Activated CD8-positive, alpha-beta memory T cell treated with anti-CD3 and anti-CD28 coated beads, Interleukin-2, amount 10 ng/mL, durations not matched to agents 7 days and 5 days (primary cell): ENCODE measurements at places on chromosomes 13 and 19. TPM values are rescaled to one million over a fixed set of nuclear protein-coding genes. Genes with fewer than 3 reads are reported as not detected.

DNA sequence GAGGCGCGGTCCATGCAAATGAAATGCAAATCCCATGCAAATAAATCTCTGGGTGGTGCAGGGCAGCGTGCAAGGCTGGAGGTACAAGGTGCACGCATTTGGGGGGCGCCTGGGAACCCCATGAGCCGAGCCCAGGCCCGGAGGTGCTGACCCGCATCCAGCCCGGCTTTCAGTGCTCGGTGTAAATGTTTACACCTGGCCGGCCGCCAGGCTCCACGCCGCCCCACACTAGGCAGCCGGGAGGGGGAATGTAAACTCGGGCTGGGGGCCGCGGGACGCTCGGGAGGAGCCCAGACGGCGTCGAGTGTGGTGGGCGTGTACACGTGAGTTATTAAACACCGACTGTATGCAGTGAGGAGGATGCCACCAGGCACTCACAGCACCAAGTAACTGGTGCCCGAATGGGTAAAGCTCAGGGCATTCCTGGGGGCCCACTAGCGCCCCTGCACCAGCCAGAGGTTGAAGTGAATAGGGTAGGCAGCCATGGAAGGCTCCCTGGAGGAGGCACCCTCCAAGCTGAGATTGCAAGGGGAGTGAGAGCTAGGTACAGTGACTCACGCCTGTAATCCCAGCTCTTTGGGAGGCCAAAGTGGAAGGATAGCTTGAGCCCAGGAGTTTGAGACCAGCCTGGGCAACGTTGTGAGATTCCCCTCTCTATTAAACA lies 17.2 kb downstream of the FUT6 start:
- DNase-seq = no peak

GRCh38 chr19:10566658-10567410 lies 1.0 kb upstream of the KRI1 start:
- DNase-seq = peak; percentile 91

DNA sequence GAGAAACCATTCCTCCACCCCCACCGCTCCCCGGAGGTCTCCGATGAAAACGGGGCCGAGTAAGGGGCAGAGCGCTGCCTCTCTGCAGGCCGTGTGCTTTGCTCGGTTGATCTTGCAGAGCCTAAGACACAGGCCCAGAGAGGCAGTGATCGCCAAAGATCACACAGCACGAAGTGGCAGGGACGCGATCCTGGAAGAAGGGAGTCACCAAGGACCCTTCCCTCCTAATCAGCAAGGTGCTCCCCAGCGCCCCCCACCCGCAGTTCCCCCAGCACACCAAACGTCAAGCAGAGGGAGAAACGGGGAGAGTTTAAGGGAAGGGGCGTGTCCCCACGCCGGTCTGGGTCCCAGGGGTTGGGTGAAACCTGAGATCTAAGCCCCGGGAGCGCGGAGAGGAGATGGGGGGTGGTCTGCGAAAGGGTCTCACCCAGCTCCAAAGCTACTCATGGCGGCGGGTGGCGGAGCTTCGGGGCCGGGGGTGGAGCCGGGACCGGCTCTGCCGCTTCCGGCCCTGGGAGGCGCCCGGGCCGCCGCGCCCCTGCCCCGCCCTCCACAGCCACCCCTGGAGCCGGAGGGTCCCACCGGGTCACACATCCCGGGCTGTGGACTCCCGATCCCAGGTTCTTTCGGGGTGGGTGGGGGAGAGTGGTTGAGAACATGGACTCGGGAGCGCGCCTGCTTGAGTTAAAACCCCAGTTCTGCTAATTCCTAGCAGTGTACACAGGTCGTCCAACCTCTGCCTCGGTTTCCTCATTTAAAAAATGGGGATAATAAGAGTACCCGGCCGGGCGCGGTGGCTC lies at the start of gene EML2:
TSS of gene EML2 (minus strand) at position 468 of the 800 bp plus-strand sequence. CDS start at position 447, 21 bp downstream.
- DNase-seq = peak; percentile 80

DNA sequence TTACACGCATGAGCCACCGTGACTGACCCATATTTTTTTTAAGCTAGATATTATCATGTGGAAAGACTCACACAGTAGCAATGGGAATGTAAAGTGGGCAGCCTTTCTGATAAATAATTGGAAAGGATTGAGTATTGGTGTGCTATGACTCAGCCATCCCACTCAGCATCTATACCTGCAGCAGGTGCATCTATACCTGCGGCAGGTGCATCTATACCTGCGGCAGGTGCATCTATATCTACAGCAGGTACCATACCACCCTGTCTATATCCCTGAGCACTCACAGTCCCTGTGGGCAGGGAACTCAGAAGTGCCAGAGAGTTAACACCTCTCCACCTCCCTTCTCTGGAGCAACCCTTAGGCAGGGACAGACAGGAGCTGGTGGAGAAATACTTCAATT lies 5.2 kb upstream of the LRRC8E start:
- no peak for DNase-seq

GRCh38 chr19:39038098-39038497 lies 5.7 kb upstream of the FBXO27 start:
- DNase-seq = no peak

DNA sequence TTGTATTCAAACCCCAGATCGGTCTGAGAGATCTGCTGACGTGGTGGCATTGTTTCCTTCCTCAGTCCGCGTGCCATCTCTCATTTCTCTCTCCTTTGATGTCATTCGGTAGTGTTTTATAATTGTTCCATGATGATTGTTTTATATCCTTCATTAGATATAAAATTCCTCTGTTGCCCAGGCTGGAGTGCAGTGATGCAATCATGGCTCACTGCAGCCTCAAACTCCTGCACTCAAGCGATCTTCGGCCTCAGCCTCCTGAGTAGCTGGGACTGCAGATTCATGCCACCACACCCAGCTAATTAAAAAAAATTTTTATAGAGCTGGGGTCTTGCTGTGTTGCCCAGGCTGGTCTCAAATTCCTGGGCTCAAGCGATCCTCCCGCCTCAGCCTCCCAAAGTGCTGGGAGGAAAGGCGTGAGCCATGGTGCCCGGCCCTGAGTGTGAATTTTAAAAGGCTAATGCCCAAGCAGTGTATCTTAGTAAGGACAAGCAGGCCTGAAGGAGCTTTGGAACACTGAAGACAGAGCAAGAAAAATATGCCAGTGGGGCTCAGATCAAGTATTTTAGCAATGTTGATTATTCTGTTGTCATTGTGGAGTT lies 5.3 kb downstream of the ZNF57 start:
- no peak for DNase-seq

DNA sequence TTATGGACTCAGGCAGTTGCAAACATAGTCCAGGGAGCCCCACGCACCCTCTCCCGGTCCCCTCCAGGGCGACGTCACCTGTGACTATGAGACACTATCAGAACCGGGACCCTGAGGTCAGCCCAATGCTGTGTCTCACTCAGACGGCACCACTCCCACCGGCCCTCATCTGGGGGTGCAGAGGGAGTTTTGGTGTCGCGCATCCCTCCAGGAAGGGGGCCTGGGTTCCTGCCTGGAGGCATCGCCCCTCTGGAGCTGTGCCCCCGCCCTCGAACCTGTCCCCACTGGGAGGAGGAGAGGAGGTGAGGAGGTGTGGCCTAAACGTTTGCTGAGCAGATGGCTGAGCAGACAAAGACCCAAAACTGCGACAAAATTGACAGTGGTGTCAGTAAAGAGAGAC lies 51.2 kb downstream of the GADD45B start:
- no peak for DNase-seq

DNA sequence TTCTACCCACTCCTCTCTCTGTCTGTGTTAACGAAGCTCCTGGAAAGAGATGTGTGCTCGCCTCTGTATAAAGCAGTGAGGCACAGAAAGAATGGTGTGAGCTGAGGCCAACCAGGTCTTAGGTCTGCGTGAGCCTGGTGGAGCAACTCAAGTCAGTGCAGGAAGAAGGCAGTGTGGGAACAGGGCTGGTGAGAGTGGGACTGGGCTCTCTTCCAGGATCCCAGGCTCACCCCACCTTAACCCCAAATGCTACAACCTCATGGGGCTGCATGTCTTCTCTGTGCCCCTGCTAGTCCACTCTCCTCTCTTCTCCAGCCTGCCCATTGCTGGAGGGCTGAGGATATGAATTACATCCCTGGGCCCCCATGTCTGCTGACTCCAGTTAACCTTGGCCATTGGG lies 127.4 kb downstream of the DCT start:
- no peak for DNase-seq

- no peak for DNase-seq
Observed at GRCh38 chr13:31159306-31159705, 2.4 kb downstream of the HSPH1 start.

DNA sequence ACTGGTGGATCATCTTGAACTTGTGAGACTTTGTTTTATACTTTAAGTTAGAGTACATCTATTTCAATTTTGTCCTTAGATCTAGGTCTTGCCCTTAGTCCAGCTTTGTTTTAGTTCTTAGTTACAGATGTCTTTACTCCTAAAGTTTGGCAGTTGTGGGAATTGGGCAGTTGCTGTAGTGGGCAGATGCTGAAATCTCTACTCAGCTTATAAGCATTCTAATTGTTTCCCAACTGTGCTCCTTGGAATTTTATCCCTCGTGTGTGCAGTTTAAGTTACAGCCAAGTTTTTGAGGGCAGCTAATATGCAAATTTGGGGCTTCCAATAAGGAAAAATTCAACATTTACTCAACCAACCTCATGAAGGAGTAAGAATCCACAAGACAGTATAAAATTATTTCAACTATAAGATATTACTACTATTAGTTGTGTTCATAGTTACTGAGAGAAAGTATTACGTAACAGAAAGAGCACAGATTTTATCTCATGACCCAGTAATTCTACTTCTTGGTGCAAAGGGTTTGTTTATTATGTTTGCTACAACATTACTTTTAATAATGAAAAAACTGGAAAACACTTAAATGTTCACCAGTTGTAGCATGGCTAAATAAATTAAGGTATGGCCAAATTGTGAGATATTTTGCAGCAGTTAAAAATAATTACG lies 32.9 kb downstream of the CCDC122 start:
- no peak for DNase-seq

DNA sequence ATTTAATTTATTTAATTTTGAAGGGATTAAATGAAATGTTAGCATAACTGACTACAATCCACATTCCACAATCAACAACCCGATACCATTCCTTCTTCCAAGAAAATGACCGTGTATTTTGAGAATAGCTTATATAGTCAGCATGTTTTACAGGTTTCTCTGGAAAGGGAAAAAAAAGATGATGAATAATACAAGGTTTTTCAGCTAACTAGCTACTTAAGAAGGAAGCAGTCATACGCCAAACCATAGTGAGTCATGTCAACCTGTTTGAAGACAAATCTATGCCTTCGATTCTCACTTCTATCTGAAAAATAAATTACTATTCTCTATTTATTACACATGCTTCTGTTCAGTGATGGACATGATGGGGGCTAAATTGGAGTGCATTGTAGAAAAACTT lies 258.6 kb downstream of the EFNB2 start:
- no peak for DNase-seq

DNA sequence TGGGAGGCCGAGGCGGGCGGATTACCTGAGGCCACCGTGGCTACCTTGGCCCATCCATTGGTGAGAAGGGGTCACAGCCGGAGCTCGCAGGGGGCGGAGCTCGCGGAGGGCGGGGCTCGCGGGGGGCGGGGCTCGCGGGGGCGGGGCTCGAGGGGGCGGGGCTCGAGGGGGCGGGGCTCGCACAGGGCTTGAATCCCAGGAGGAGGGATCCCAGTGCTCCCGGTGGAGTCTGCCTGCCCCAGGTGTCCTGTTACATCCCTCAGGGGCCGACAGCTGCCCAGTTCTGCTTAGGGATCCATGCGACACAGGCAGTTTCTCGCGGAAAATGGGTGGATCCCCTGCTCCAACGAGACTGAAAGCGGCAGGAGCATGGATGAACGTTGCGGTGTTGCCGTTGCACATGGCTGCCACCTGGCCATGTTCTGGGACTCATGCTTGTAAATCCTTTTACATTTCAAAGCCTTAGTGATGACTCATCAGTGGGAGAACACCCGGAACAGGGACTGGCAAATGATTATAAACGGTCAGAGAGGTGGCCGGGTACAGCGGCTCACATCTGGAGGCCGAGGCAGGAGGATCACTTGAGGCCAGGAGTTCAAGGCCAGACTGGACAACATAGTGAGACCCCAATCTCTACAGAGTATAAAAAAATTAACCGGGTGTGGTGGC lies 25.1 kb downstream of the TMPRSS9 start:
- DNase-seq = no peak

GRCh38 chr13:110195547-110196485 lies 111.1 kb downstream of the COL4A1 start:
- DNase-seq = no peak

DNA sequence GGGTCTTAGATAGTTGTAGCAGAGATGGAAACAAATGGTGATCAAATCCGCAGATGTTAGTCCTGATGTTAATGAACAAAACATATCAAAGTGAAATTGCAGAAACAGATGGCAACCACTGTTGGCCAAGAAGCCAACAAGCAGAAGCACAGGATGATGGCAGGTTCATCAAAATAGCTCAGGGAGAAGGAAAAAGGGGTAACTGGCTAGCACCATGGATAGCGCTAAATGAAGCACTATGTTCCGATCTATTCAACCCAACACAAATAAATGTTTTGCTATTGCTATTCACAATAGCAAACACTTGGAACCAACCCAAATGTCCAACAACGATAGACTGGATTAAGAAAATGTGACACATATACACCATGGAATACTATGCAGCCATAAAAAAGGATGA lies 413.7 kb downstream of the FGF14 start:
- no peak for DNase-seq

DNA sequence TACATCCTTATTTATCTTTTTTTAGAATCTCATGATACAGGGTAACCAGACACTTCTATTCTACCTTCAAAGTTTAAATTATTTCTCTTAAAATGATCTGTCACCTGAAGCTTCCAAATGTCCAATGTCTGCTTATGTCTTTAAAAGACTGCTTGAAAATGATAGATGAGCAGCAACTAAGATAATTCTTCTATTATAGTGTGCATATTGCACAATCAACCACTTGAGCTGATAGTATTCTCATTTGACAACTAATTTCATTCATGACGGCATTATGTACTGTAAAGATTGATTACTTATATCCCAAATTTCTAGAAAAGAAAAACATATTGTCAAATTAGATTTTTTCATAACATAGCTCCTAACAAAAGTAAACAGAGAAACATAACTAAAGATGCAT lies 1478.2 kb upstream of the MIR17HG start:
- DNase-seq = no peak

Gene ZNF793
- total RNA-seq = 2.7 TPM

Gene AKAP11
- 34.4 TPM for total RNA-seq

Gene MAMSTR
- 1.0 TPM for total RNA-seq

Gene TPTE2
- not detected for total RNA-seq

Gene EPSTI1
- 71.3 TPM for total RNA-seq

Gene ADGRE1
- total RNA-seq = 0.44 TPM

Gene GPR4
- total RNA-seq = not detected

Gene IGFL2
- not detected for total RNA-seq

Gene SLITRK6
- not detected for total RNA-seq

Gene GPR12
- total RNA-seq = not detected
